ENCODE measurements at places on chromosomes 11 and 22. TPM values are rescaled to one million over a fixed set of nuclear protein-coding genes. Genes with fewer than 3 reads are reported as not detected.

Gene EHF
- total RNA-seq, result under 0.01 TPM

Gene SLC25A18
- total RNA-seq, result not detected

Gene KCNJ1
- total RNA-seq, result 0.11 TPM

Gene DMC1
- 10.3 TPM for total RNA-seq

Gene FAT3
- 13.9 TPM for total RNA-seq

Gene OR8A1
- total RNA-seq, result not detected
